ENCODE measurements at places on chromosomes 2 and 18.

GRCh38 chr2:145845207-145845894, 1325.4 kb upstream of the ZEB2 start:
- DNase-seq, result no peak

DNA sequence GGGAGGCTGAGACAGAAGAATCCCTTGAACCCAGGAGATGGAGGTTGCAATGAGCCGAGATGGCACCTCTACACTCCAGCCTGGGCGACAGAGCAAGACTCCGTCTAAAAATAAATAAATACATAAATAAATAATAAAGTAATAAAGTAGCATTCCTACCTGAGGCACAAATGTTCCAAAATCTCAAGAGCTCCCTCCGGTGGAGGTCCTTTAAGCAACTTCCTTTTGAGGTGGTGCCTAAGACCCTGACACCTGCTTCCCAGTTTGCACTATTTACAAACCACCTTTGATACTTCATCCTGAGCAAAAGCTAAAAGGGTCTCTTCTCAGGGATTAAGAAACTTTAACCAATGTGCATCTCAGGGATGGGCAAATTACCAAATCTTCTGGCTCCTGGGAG, 505.1 kb downstream of the CNTNAP5 start:
- DNase-seq, result no peak

DNA sequence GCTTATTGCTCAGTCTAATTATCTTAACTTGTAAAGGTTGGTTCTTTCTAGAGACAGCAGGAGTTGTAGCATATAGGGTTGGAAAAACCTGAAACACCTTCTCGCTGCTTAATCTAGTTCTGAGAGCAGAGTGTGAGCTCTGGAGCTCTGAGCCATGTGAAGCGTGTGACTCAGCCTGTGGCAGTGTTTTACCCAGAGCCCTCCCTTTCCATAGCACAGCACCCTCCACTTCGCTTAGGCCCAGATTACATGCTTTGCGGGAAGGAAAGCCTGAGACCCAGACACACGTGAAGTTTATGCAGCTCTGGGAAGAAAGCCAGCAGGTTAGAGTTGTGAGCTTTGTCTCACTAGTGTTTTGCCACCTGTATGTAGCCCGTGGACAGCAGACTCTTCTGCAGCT, 74.5 kb downstream of the INPP4A start:
- no peak for DNase-seq

GRCh38 chr2:173064151-173064805, 11.4 kb upstream of the MAP3K20 start:
- no peak for DNase-seq

- DNase-seq, result no peak
Measured at GRCh38 chr2:71554706-71555056, 101.3 kb downstream of the DYSF start.

DNA sequence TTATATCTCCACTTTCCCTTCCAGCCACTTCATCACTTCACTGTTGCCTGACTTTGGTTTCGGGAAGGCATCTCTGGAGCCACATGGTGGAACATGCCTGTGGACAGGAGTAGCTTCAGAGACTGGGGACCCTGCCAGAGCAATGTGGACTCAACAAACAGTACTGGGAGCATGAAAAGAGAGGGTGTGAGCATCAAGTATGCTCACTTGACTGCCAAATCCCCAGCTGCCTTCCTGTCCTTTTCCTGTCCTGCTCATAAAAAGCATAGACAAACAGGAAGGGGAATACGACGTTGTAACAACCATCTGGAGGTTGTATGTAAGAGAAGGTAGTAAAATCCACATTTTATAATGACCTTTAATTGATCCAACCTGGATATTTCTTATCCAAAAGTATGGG, 61.3 kb upstream of the CSRNP3 start:
- no peak for DNase-seq

GRCh38 chr2:51247252-51247805, 215.4 kb upstream of the NRXN1 start:
- DNase-seq, result no peak

DNA sequence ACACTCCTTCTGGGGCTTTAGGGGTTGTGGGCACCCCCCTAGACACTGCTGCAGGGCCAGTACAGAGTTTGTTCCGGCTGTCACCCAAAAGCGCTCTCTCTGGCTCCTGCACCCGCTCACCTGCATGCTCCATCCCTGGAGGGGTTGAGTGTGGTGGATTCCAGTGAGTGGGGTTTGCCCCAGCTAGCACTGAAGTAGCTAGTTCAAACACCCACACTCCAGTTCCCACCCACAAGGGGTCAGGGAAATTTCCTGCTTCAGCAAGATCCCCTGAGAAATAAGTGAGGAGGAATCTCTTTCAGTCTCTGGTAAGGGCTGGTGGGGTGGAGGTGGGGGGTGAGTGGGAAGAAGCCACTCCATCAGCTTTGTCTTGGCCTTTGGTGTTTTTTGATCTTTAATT, 73.6 kb downstream of the TMEM17 start:
- DNase-seq, result no peak

DNA sequence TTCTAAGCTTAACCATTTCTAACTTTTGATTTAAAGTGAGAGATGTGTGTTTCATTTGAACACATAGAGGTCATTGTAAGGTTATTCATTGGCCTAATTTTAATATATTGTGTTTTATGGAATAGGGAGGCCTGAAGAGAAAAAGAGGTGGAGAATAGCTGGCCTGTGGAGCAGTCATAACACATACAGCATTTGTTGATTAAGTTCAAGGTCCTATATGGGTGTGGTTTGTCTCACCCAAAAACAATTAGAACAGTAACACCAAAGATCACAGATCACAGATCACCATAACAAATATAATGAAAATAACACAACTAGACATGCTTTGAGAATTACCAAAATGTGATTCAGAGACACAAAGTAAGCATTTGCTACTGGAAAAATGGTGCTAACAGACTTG, 252.4 kb upstream of the SPOPL start:
- DNase-seq, result no peak

DNA sequence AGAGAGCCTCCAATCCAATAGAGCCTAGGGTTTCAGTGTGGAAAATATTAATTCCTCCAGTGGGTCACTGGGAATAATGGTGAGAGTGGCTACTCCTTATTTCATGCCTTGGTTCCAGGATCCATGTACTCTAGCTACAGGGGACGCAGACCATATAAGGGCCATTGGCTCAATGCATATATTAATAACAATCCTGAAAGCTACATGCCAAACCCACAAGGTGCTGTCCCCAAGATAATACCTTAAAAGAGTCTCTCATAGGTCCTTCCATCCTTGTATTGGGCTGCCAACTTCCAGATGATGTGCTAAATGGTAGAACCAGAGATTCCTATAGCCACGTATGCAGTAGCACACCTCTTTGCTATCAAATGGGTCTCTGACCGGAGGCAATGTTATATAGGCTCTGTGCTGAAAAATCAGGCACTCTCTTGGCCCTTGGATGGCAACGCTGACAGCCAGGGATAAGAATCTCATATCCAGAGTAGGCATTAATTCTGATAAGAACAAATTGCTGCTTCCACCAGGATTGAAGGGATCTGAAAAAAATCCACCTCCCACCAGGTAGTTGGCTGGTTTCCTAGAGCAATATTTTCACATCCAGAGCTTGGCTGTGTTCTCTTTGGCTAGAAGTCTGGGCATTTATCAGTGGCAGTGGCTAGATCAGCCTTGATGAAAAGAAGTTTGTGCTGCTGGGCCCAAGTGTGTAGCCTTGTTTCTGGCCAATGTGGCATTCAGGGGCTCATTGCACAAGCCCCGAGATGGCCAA, 218.1 kb upstream of the MGAT5 start:
- DNase-seq, result no peak

DNA sequence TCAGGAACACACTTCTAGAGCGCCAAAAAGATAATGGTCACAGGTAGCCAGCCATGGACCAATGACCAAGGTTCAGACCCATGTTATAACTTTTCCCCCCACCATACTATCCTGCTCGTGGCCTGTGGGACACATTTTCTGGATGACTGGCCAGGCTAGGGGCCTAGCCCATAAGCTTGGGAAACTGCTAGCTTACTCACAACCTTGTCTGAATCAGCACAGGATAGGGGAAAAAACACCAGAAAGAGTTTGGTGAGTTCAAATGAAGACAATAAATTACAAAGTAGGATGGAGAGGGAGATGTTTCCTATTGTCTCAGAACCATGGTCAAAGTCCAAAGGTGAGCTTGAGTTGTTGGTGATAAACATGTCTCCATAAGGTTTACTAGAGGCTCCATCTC, 156.3 kb upstream of the CCDC68 start:
- DNase-seq, result no peak

GRCh38 chr2:183605440-183605839, 481.2 kb downstream of the NUP35 start:
- no peak for DNase-seq

- no peak for DNase-seq
Measured at GRCh38 chr18:36688020-36688965, 140.5 kb downstream of the TPGS2 start.

DNA sequence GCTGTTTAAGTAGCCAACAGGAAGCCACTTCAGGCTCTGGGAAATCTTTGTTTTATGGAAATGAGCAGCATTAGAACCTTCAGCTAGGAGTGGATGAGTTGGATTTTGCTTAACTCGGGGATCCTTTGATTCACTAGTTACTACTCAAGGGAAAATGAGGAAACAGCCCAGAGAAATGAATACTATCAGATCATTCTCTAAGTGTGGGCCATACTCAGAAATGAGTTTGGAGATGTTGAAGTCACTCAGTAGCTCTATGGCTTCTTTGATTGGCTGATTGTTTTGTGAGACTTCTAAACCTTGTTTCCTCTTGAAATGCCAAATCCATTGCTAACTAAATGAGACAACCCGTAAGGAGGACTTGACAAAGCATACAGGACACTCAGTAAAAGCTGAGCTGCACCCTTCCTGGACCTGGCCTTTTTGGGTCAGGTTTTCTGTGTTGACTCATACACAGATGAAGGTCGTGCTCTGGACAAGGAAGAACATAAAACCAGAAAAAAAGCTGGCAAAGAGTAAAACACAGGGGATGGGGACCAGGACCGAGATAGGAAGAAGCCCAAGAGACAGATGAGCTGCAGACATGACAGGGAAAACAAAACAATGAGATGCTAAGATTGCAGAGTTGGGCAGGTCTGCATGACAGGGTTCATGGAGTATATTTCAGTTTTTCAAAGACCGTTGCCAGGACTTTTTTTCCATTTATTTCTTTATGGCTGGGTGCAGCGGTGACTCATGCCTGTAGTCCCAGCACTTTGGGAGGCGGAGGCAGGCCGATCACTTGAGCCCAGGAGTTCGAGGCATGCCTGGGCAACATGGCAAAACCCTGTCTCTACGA, 41.6 kb downstream of the INO80C start:
- no peak for DNase-seq

DNA sequence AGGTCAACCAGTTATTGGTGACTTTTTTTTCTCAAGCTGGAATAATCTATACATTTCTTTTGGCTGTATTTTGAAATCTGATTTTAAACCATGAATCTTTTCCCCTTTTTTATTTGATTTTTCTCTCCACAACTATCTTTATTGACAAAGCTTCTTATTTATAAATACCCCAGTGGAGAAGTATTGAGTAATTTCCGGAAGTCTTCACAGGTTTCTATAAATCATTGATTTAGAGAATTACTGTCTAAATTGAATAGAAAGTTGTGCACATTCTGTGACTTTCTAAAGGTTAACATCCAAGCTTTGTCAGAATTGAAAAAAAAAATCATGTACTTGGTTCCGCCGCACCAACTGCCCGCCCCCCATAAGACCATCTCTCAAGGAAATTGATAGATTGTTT, 39.8 kb downstream of the XRCC5 start:
- no peak for DNase-seq

DNA sequence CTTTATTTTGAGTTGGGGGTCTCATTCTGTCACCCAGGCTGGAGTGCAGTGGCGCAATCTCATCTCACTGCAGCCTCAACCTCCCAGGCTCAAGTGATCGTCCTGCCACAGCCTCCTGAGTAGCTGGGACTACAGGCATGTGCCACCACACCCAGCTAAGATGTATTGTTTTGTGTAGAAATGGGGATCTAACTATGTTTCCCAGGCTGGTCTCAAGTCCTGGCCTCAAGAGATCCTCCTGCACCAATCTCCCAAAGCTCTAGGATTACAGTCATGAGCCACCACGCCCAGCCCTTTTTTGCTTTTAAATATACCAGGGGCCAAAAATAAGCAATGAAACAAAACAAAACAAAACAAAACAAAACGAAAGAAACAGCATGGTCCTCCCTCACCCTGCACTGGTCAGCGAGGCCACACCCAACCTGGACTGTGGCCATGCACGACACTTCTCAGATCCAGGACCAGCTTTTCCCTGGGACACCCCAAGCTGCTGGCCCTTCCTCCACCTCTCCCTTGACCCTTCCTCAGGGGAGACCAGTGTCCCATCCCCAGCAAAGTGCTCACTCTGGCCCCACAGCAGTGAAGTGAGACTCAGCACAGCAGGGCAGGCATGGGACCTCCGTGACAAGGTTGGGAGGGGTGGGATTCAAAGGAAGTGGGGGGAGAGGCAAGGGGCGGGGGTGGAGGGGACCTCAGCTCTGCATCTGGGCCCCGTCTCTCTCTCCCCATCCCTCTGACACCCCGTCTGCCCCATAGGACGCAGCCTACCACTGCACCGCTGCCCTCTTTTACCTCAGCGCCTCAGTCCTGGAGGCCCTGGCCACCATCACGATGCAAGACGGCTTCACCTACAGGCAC, 23.5 kb downstream of the MAL start:
- DNase-seq, result no peak

- DNase-seq, result no peak
Measured at GRCh38 chr2:193774166-193774565, 1579.4 kb upstream of the TMEFF2 start.

Measured in effector memory CD4-positive, alpha-beta T cell (primary cell).